ENCODE measurements at places on chromosomes 5 and 9.

DNA sequence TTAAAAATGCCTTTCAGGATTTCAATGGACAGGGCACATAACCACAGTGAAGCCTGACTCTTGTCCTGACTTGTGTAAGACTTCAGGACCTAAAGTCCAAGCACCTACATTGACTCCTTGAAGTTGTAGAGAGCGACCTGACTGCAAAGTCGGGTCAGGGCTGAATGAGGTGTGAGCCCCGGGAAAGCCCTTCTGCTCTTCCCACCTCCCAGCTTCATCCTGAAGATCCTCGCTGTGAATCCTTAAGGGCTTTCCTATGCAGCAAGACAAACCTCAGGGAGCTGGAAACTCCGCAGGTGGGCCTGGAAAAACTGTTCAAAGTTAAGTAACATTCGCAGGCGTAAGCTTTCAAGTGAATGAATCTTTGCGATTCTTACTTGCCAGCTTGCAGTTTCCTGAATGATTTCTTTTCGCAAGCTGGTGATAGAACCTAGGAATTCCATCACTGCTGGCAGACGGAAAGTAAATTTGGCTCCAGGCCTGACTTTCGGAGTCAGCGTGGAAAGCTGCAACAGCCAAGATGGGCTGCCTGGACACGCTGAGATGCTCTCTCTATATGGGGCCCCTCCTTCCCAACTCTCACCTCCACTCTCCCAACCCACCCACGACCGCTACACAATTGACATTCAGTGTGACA, 10.9 kb downstream of the SEMA5A start:
- no peak for DNase-seq

DNA sequence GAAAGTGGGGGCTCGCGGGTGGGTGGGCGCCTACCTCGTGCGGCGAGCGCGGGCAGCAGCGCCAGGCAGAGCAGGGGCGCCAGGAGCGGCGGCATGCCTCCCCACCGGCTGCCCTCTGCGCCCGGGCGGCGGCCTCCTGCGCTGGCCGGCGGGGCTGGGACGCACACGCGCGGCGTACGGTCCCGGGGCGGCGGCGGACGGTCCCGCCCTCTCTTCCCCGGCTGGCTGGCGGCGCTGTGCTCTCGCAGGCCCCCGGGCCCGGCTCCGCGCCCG, 220 bp downstream of the NOTCH1 start:
- DNase-seq, result no peak

GRCh38 chr5:14082973-14083372, 60.2 kb upstream of the TRIO start:
- DNase-seq, result no peak

DNA sequence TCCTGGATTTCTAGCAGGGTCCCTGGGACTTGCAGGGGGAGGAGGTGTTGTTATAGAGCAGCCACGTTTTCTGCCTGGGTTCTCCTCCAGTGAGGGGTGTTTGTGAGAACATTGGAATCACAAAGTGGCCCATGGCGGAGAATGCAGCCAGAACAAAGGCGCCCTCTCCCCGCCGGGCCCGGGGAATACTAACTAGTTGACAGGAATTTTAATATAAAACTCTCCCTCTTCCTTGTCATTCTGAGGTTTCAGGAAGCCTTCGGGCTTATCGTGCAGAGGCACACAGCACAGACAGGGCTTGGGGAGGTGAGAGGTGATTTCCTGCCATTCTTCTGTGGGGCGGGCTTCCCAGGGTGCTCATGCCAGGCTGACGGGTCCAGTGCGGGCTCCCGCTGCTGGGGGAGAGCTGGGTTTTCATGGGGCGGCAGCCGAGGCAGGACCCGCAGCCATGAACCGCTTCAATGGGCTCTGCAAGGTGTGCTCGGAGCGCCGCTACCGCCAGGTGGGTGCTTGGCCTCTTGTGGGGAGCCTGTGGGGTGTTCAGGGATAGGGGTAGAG, 37.7 kb downstream of the RGS3 start:
- DNase-seq, result no peak

GRCh38 chr5:158430166-158430797, 571.3 kb upstream of the CLINT1 start:
- no peak for DNase-seq

GRCh38 chr9:101028346-101029314, at the start of gene PLPPR1:
TSS of gene PLPPR1 (plus strand) at chr9:101028727.
- DNase-seq, result peak; percentile 61

GRCh38 chr5:116864157-116864837, 289.7 kb upstream of the SEMA6A start:
- DNase-seq, result no peak

DNA sequence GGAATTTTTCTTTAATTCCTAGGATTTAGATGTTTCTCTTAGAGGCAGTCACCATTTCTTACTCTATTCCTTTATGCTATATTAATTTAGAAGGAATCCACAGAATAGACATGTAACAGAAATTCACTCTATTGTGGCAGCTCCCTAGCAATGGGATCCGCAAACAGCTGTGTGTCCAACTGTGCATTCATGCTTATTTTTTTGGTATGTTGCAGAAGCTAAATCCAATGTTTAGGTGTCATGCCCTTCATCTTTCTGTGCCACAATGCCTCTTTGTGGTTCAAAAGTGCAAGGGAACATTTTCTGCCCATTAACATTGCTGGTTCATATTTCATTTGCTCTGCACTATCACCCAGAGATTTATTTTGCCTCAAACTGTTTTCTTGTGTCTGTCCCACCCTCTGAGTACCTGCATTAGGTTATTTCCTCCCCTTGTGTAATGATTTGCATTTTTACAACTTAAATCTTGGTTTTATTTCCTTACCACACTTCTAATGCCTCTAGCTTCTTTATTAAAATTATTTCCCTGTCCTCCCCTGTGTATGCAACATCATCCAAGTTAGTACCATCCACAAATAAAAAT, 816.5 kb downstream of the EFNA5 start:
- DNase-seq, result no peak

DNA sequence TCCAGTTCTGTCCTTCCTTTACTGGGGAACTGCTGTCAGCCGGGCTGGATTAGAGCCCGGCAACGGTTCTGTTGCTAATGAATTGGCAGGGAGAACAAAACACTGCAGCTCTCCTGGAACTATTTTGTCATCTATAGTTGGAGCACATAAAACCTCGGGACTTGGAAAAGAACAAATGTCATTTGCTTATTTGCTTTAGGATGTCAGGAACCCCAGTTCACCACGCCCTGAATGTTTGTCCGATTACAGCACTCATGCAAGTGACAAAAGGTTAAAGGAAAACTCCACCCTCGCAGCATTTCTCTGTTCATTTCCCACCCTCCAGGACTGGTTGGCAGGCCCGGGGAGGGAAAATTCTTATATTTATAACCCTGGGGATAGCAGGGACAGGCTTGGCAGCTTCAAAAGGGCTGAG, 66.4 kb upstream of the PLPP1 start:
- peak; percentile 35 for DNase-seq

DNA sequence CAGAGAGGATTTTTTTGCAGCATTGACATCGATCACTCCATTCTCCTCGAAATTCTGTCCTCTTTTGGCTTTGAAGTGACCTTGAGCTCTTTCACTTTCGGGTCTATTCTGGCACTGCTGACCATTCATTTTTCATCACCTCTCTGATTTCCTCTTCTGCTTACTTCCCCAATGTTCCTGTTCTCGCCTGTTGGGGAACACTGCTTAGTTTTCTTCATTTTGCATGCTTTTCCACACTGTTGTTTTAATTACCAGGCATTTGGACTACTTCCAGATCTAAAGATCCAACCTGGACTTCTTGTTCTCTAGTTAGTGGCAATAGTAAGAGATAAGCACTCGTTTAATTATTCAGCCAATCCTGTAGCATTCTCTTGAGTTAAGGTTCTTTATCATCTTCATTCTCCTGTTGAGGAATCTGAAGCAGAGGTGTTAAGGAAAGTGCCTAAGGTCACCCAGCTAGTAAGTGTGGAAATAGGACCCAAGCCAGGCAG, 53.4 kb downstream of the MAN2A1 start:
- DNase-seq, result no peak

- DNase-seq, result peak; percentile 93
Observed at GRCh38 chr9:125521462-125522327, 185.3 kb downstream of the MAPKAP1 start.

DNA sequence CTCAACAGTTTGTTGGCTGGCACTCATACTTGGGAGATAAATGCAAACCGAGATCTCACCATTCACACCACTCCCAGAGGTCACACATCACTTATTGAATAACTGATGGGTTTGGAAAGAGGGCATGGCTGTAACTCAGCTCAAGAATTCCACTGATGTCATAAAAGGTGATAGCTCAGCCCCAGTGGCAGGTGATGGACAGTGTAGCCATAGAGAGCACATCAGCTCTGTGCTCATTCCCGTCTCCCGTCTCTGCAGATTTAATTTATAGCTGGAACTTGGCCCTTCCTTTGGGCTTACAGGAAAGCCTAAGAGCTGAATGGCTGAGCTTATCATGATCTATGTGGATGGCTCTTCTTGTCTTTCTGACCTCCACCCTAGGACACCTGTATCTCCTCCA, 59.8 kb downstream of the INSYN2B start:
- no peak for DNase-seq

DNA sequence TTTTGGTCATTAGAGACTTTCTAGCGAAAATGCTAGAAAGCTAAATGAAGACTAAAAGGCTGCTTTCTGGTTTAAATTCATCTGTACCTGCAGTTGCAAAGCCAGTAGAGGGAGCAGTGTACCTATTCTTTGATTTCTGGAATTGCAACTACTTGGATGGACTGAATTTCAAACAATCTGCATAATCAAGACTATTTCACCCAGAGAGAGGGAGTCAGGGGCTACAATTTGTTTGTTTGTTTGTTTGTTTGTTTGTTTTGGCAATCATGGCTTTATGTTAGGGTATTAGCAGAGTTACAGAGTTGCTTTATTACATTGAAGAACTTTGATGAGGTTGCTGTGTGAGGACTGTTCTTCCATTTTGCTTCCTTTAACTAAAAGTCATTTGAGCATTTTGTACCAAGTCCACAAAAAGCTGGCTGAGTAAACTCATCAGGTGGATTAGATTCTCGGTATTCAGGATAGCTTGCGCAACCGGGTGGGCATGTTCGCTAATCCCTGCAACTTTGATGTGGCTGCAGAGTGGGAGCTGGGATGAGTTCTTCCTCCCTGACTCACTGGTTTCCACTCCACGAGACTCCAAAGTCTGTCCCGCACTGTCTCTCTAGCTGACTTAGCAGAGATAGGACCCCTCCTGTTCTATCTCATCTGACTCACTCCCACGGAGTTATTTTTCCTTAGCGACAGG, 80.0 kb upstream of the TUT7 start:
- peak; percentile 41 for DNase-seq

DNA sequence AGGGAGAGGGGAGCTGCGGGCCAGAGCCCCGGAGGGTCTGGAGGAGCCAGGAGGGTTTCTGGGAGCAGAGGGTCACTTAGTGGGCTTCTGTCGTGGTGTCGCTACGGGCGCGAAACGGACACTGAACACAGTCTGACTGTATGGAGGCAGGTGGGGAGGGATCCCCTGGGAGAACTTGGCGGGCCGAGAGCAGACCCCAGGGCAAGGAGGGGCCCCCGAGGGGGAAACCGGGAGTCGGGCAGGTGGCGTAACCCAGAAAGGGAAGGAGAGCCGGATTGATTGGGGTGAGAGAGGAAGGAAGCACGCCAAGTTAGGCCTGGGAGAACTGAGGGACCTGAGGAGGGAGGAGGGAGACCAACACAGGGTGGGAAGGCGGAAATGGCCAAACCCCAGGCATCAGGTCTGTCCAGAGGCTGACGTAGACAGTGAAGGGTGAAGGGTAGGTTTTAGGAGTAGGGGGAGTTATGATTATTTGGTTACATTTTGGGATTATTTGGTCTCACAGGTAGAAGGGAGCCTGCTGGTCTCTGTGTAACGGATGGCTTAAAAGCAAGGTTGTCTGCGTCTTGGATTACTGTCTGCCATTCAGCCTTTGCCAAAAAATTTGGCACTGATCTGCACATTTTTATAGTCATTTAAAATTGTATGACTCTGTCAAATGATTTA, 3.3 kb upstream of the MSMP start:
- peak; percentile 71 for DNase-seq

DNA sequence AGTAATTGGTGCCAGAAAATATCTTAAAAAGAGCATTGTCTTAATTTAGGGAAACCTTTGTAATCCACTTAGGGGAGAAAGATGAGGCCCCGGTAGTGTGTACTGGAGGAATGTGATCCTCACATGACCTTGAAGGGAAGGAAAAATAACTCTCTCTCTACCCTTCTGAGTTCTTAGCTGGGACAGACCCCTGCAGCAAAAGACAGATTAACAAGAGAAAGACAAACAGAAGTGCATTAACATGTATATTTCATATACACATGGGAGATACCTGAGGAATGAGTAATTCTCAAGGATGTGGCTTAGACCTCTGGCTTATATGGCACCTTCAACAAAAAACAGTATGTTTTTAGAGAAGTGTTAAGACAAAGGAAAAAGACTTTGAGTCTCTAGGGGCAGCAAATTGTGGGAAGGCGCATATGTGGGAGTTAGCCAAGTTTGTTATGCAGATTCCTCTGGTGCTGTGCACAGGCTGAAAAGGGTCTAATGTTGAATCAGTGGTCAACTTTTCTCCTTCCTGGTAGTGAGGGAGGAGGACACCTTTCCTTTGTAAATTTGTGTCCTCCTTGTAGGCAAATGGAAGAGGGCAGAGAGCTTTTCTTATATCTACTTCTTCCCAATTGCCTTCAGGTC, 138.8 kb downstream of the LRRC70 start:
- no peak for DNase-seq

DNA sequence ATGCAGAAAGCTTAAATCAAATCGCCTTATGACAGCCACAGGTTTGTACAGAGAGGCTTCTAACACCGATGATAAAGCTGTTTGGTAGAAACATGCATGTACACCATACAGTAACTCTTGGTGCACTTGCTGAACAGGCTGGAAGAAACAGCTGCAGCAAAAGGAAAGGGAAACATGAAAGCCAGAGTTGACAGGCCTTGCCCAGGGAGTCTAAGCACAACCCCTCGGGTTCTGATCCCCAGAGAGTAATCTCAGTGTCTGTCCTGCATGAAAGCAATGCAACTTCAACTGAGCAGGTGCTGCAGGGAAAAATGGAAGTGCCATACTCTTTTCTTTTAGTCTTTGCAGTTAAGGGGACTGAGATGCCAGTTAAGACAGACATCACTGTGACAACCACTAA, 419.9 kb downstream of the BNC2 start:
- no peak for DNase-seq

DNA sequence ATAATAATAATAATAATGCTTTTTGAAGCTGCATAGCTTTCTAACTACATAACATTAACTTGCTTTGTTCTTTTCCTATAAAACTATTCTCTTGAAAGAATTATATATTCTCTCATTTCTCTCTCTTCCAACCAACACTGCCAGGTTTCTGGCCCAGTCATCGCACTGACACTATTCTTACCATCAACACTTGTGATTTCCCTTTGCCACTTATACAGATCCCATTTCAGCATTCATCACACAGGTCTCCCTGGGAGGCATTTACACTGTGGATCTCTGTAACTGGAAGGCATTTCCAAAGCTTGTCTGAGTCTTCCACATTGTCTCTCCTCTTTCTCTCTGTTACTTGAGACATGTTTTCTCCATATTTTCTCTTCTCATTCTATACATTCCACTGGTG, 777.8 kb upstream of the ACO1 start:
- DNase-seq, result no peak

Measured in ACHN (cell line).